Placental epithelial cell (primary cell): ENCODE measurements at places on chromosomes 1 and 21. TPM values are rescaled to one million over a fixed set of nuclear protein-coding genes. Genes with fewer than 3 reads are reported as not detected.

The DISC1 gene
- 6.6 and 13.7 TPM in 2 replicates for total RNA-seq

The DSCAM gene
- under 0.01 and 0.39 TPM in 2 replicates for total RNA-seq

The OR4F29 gene
- 0.79 TPM in 1 of 2 replicates, not detected in the other for total RNA-seq

The DCST1 gene
- total RNA-seq = 0.22 TPM in 1 of 2 replicates, not detected in the other

The AQP10 gene
- total RNA-seq = not detected in 2 replicates

The FCRLA gene
- total RNA-seq = not detected in 2 replicates

The SRGAP2B gene
- 144 and 155 TPM in 2 replicates for total RNA-seq

The SGIP1 gene
- total RNA-seq = 0.11 and 0.39 TPM in 2 replicates

The ZC3H11A gene
- total RNA-seq = 103 and 105 TPM in 2 replicates

The TMEM125 gene
- total RNA-seq = not detected in 2 replicates

The EPS15 gene
- 55.0 and 83.3 TPM in 2 replicates for total RNA-seq

The TDRD5 gene
- 0.11 TPM in 1 of 2 replicates, not detected in the other for total RNA-seq

The FCER1A gene
- not detected in 2 replicates for total RNA-seq

The RGSL1 gene
- not detected in 2 replicates for total RNA-seq

The EDARADD gene
- total RNA-seq = 2.7 and 18.7 TPM in 2 replicates

The CSMD2 gene
- under 0.01 and 0.22 TPM in 2 replicates for total RNA-seq

The ANXA9 gene
- 0.39 and 2.0 TPM in 2 replicates for total RNA-seq

The OLFML3 gene
- total RNA-seq = 670 and 834 TPM in 2 replicates

The LIPI gene
- not detected in 2 replicates for total RNA-seq

The MRPS6 gene
- 10.5 and 15.7 TPM in 2 replicates for total RNA-seq

The CAPZA1 gene
- 185 and 246 TPM in 2 replicates for total RNA-seq

The PLCH2 gene
- 0.22 and 0.39 TPM in 2 replicates for total RNA-seq

The SPRTN gene
- total RNA-seq = 18.3 and 22.8 TPM in 2 replicates

The TCHH gene
- 0.11 and 0.39 TPM in 2 replicates for total RNA-seq

The ARTN gene
- not detected in 2 replicates for total RNA-seq

The LRRC38 gene
- not detected in 2 replicates for total RNA-seq

The OR2AK2 gene
- total RNA-seq = not detected in 2 replicates

The CRTC2 gene
- total RNA-seq = 7.9 and 15.3 TPM in 2 replicates

The C1orf210 gene
- total RNA-seq = 0.39 and 1.4 TPM in 2 replicates

The LCE1A gene
- total RNA-seq = not detected in 2 replicates

The PGBD2 gene
- total RNA-seq = 8.0 and 8.2 TPM in 2 replicates

The C4BPB gene
- total RNA-seq = 0.79 and 40.1 TPM in 2 replicates

The COL16A1 gene
- total RNA-seq = 26.6 and 99.7 TPM in 2 replicates

The WNT9A gene
- 5.1 and 7.6 TPM in 2 replicates for total RNA-seq

The DIRAS3 gene
- not detected in 2 replicates for total RNA-seq

The GPR37L1 gene
- total RNA-seq = under 0.01 TPM in 1 of 2 replicates, not detected in the other

The PROK1 gene
- total RNA-seq = 0.11 TPM in 1 of 2 replicates, not detected in the other

The OR2L5 gene
- total RNA-seq = 0.11 TPM in 1 of 2 replicates, not detected in the other

The NHLH1 gene
- under 0.01 and 0.11 TPM in 2 replicates for total RNA-seq

The WNT3A gene
- not detected in 2 replicates for total RNA-seq

The KCNJ10 gene
- total RNA-seq = not detected in 2 replicates

The GSTM1 gene
- not detected in 2 replicates for total RNA-seq

The FCGR3B gene
- total RNA-seq = not detected in 2 replicates

The RAD54L gene
- 3.1 and 3.3 TPM in 2 replicates for total RNA-seq

The B3GALT6 gene
- total RNA-seq = 21.4 and 25.5 TPM in 2 replicates

The IL12RB2 gene
- 0.11 TPM in 1 of 2 replicates, not detected in the other for total RNA-seq
